ENCODE measurements at places on chromosomes 6 and 20. TPM values are rescaled to one million over a fixed set of nuclear protein-coding genes. Genes with fewer than 3 reads are reported as not detected.

DNA sequence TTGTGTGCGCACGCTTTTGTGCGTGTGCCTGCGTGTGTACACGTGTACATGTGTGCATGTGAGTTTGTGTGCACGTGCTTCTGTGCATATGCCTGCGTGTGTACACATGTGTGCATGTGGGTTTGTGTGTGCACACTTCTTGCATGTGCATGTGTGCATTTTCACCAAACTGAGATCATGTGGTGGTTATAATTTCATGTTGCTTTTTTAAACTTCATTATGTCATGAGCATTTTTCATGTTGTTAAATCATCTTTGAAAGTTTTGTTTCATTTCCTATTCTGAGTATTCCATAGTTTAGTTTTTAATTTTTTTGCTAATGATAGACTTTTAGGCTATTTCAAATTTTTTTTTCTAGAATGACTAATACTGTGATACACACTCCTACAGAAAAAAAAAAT is 6.4 kb upstream of the CST3 start:
- H3K27ac ChIP-seq, result no peak overlapping the region
- DNase-seq, result no peak
- no peaks in the 10 kb centered on the region for H3K27me3 ChIP-seq
- no peaks in the 10 kb centered on the region for H3K4me1 ChIP-seq
- H3K4me3 ChIP-seq, result no peak overlapping the region

The SRMS gene
- 0.29 TPM for total RNA-seq

- H3K27me3 ChIP-seq, result no peaks in the 10 kb centered on the region
- no peaks in the 10 kb centered on the region for H3K4me1 ChIP-seq
- no peak overlapping the region for H3K4me3 ChIP-seq
- H3K27ac ChIP-seq, result no peak overlapping the region
- DNase-seq, result no peak
- H3K36me3 ChIP-seq, result no peaks in the 10 kb centered on the region
Observed at GRCh38 chr20:12152996-12153395, 235.3 kb downstream of the BTBD3 start.

- no peak overlapping the region for H3K4me3 ChIP-seq
- H3K4me1 ChIP-seq, result peaks cover 4% of the 10 kb centered on the region
- no peak for DNase-seq
- no peaks in the 10 kb centered on the region for H3K36me3 ChIP-seq
Observed at GRCh38 chr6:40485795-40486194, 101.4 kb downstream of the LRFN2 start.

The CTCFL gene
- total RNA-seq, result 0.82 TPM

The SUMO4 gene
- total RNA-seq, result 1.3 TPM

DNA sequence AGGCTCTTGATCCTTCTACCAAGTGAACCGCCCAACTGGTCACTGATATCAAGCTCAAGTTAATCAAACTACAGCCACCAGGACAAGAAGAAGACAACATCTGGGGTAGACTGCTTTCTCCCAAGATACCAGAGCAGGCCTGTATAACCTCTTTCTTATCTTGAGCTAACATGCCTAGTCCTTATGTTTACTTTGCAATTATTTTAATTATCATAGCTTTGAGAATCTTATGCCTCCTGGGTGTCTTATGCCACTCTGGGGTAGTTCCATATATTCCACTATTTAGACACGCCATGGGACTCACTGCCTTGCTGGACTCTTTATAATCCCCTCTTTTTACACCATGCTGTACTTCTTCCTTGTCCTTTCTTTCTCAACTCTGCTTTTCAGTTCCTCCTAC is 41.5 kb upstream of the ECI2 start:
- no peak overlapping the region for H3K4me3 ChIP-seq
- DNase-seq, result no peak
- no peak overlapping the region for H3K27ac ChIP-seq
- no peaks in the 10 kb centered on the region for H3K36me3 ChIP-seq

DNA sequence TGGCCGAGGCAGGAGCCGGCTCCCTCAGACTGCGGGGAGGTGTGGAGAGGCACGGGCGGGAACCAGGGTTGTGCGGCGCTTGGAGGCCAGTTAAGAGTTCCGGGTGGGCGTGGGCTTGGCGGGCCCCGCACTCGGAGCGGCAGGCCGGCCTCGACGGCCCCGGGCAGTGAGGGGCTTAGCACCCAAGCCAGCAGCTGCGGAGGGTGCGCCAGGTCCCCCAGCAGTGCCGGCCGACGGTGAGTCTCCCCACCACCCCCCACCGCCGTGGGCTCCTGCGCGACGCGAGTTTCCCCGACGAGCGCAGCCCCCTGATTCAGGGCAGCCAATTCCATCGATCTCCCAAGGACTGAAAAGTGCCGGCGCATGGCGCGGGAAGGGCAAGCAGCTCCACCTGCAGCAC is 605.4 kb upstream of the SLC35B3 start:
- H3K4me3 ChIP-seq, result no peak overlapping the region
- no peaks in the 10 kb centered on the region for H3K4me1 ChIP-seq
- H3K27me3 ChIP-seq, result no peaks in the 10 kb centered on the region
- H3K27ac ChIP-seq, result no peak overlapping the region

The GJA10 gene
- total RNA-seq, result not detected

DNA sequence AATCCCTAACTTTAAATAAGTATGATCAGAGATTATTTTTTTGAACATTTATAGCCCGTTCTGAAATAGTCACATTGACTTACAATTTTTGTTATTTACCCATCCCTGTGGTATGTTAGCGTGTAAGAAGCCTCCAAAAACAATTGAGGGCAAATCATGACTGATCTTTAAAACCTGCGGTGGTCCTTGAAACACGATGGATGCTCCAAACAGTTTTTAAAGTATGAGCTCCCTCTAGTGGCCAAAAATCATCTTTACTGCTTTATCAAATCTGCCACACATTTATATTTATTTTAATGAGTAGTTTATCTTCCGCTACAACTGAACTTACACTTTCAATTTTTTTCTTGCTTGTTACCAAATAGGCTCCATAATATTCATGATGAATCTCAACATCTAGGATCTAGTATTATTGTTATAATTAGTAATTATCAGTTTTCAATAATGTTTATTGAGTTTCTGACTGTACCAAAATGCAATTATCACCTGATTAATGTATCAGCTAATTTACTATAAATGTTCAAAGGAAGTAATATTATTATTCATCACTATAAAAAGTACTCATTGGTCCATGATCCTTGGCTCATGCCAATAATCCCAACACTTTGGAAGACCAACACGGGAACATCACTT is 52.2 kb downstream of the MARCKS start:
- H3K27ac ChIP-seq, result no peak overlapping the region
- DNase-seq, result no peak
- H3K4me3 ChIP-seq, result no peak overlapping the region
- H3K27me3 ChIP-seq, result no peaks in the 10 kb centered on the region
- H3K36me3 ChIP-seq, result no peaks in the 10 kb centered on the region
- no peaks in the 10 kb centered on the region for H3K4me1 ChIP-seq

DNA sequence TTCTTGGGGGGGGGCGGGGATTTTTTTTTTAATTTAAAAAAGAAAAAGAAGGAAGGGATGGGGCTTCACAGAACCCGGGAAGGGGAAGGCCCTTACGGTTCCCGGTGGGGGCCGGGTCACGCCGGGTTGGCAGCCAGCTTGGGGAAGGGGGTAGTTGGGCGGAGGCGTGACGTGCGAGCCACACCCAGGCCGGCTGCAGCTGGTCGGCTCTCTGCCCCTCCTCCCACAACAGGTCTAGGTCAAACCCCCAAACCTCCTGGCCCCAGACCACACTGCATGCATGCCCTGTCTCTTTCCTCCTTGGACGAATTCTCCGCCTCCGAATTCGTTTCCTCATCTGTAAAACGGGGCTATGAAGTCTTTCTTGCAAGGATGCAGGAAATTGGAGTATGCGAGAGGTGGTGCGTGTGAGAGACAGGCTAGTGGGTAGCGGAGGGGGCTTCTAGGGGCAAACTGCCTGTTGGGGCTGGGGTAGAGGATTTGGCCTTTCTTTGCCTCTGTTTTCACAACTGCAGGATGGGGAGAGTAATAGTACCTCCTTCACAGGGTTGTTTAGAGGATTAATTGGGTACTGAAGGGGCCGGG is 828 bp downstream of the HCK start:
- peak; percentile 70 for DNase-seq
- peaks cover 3% of the 10 kb centered on the region for H3K27me3 ChIP-seq
- no peaks in the 10 kb centered on the region for H3K36me3 ChIP-seq
- H3K4me1 ChIP-seq, result peaks cover 10% of the 10 kb centered on the region
- no peak overlapping the region for H3K27ac ChIP-seq

- DNase-seq, result no peak
- no peak overlapping the region for H3K4me3 ChIP-seq
- no peaks in the 10 kb centered on the region for H3K27me3 ChIP-seq
Observed at GRCh38 chr20:45268531-45268930, 14.2 kb upstream of the SLPI start.

The PM20D2 gene
- 7.6 TPM for total RNA-seq

The GNRH2 gene
- 0.82 TPM for total RNA-seq

DNA sequence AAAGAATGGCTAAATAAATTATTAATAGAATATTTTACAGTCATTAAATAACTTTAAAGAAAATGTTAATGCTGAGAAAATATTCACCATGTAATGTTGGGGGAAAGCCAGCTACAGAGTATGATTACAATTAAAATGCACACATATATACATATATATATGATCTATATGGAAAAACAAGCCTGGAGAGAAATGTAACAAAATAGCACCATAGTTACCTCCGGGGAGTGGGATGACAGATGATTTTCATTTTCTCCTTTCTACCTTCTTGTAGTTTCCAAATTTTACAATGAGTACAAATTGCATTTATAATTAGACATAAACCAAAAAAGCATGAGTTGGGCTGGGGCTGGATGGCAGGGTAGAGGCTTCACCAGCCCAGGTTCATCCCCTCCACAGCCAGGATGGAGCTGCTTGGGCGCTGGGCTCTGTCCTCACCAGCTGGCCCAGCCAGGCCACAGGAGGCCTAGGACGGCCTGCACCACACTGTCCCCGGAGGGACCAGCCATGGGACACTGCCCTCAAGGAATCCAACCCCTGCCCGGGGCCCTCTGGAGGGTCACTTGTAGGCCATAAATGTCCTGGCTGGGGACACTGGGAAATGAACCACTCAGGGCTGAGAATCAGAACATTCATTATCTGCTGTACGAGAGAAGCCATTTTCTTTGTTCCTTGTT is 10.3 kb downstream of the C20orf203 start:
- H3K4me1 ChIP-seq, result peaks cover 2% of the 10 kb centered on the region
- no peaks in the 10 kb centered on the region for H3K36me3 ChIP-seq
- no peak for DNase-seq
- no peak overlapping the region for H3K4me3 ChIP-seq
- no peaks in the 10 kb centered on the region for H3K27me3 ChIP-seq

GRCh38 chr6:142833054-142833453 is 111.9 kb downstream of the HIVEP2 start:
- H3K4me1 ChIP-seq, result no peaks in the 10 kb centered on the region
- no peaks in the 10 kb centered on the region for H3K36me3 ChIP-seq
- no peak overlapping the region for H3K4me3 ChIP-seq

The C20orf144 gene
- 0.23 TPM for total RNA-seq

GRCh38 chr6:49499126-49499525 is 597 bp upstream of the GLYATL3 start:
- DNase-seq, result no peak
- no peaks in the 10 kb centered on the region for H3K27me3 ChIP-seq
- H3K27ac ChIP-seq, result no peak overlapping the region
- H3K4me1 ChIP-seq, result no peaks in the 10 kb centered on the region
- no peaks in the 10 kb centered on the region for H3K36me3 ChIP-seq
